ENCODE measurements at places on chromosomes 16 and 17.
A peak's percentile ranks its signal among the peaks of the same experiment; 100 is the strongest.

DNA sequence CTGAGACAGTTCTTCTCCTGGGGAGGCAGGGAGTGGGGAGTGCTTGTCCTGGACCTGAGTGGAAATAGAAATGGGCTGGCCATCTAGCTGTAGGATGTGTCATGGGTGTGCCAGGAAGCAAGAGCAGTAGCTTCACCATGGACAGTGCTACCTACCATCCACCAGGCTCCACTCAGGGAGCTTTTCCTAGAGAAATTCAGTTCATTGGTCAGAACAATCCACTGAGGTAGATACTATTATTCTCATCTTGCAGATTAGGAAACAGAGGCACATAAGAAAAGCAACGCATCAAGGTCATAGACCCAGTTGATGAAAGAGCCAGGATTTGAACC, 372.0 kb downstream of the SLC39A11 start:
- DNase-seq, result no peak

DNA sequence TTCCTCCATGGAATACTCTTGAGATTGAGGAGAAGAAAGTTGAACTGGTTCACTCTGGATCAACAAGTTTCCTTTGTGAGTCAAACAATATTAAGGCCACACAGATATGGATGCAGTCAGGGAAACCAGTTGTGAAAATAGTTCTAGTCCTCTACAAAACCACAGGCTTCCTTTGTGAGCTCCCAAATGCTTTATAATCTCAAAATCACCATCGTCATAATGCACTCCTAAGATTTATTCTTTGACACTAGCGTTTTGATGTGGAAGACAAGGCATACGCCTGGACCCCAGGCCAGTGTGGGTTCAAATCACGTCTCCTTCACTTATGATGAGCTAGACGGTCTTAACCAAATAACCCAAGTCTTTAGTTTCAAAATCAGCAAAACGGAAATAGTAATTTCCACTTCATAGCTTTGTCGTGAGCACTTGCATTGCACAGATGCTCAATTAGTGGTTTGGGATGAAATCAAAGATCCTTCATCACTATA, 142.6 kb downstream of the STX8 start:
- DNase-seq, result no peak

GRCh38 chr17:63832455-63832854, 5.0 kb upstream of the FTSJ3 start:
- DNase-seq, result no peak

GRCh38 chr17:59796138-59796537, 88.7 kb downstream of the VMP1 start:
- DNase-seq, result no peak

- no peak for DNase-seq
Observed at GRCh38 chr17:82127704-82128103, 29.7 kb upstream of the FASN start.

DNA sequence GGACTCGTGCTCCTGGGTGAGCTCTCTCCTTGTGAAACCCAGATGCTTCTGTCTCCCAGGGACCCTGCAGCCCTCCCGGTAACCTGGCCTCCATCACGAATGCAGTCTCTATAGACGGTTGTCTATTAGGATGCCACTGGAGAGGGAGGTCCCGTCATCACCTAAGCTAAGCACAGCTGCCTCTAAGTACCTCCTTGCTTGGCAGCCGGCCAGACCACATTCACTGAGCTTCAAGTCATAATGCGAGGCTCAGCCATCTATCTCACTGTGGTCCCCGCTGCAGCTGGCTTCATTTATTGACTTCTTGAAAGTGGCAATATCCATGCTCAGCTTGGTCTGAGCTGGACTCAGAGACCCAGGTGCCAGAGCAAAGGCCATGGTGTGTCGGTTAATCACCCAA, 74.5 kb upstream of the HSBP1 start:
- DNase-seq, result no peak

GRCh38 chr16:89332902-89333245, 115.4 kb downstream of the ZNF778 start:
- no peak for DNase-seq

GRCh38 chr16:87250431-87250960, 66.7 kb downstream of the C16orf95 start:
- DNase-seq, result no peak

- no peak for DNase-seq
Observed at GRCh38 chr17:9367156-9367555, 208.5 kb downstream of the STX8 start.

DNA sequence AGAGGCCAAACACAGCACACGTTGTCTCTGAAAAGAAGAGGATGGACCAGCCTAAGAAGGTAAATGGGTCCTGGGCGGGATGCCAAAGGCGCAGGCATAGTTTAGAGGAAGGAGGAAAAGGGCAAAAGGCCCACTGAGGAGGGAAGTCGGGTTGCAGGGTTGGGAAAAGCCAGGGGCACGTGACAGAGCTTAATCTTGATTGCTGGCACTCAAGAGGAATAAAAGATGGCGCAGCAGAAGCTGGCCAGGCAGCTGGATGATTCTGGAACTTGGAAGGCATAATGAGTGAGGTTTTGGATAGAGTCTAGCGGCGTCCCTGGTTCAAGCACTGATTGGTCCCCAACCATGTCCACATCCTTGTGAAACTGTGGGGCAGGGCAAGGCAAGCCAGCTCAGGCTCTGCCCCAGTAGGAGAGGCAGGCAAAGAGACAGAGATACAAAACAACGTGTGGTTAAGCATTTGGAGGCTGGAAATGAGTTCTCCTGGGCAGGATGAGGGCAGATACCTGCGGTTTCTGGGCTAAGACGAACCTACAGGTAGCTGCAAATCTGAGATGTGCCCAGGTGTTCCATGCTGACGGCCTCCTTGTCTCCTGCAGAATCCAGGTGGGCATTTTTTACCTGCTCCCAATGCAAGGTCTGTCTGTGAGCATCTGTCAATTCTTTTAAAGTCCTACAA, 52.7 kb upstream of the CIBAR2 start:
- no peak for DNase-seq

- no peak for DNase-seq
Observed at GRCh38 chr16:80046848-80047247, 446.3 kb upstream of the MAF start.

DNA sequence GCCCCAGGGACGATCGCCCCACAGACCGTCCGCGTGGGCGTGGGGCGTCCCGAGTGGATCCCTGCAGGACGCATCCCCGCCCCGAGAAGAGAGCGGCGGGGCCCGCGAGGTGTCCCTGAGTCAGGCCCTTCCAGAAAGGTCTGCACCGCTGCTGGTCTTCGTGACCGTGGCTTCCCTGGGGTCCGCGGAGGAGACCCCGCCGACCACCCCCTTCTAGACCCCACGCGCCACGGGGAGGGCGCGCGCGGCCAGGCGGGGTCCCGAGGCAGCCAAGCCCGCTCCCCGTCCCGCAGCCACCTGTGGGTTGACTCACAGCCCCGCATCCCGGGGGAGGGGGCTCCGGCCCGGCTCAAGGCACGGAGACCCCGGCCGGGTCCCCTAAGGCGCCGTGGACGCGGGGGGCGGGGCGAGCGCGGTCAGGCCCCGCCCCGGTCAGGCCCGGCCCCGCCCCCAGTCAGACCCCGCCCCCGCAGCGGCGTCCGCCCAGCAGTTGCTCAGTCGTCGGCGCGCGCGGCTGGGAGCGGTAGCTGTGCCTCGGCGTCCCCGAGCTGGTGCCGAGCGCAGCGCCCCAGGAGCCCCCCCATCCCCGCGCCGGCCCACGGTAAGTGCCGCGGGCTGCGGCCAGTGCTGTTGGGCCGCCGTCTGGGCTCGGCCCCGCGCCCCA, at the start of gene BAIAP3:
Gene BAIAP3, plus strand, starts transcription at position 497 of the 664 bp plus-strand sequence. CDS start 4,905 bp downstream, outside the sequence.
- DNase-seq, result peak; percentile 74

DNA sequence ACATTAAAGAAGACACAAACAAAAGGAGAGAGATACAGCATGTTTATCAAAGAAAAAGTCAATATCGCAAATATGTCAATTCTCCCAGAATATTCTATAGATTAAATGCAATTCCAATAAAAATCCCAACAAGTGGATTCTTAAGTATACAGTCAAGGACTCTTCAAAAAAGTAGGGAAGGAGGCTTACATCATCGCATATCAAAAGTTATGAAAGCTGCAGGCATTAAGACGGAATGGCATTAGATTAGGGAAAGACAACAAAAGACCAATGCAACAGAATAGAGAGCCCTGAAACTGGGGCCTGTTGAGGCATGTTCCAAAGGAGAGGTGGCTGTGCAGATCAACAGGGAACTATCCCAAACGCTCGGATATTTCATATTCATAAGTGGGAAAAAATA, 76.0 kb downstream of the MARCHF10 start:
- DNase-seq, result no peak

DNA sequence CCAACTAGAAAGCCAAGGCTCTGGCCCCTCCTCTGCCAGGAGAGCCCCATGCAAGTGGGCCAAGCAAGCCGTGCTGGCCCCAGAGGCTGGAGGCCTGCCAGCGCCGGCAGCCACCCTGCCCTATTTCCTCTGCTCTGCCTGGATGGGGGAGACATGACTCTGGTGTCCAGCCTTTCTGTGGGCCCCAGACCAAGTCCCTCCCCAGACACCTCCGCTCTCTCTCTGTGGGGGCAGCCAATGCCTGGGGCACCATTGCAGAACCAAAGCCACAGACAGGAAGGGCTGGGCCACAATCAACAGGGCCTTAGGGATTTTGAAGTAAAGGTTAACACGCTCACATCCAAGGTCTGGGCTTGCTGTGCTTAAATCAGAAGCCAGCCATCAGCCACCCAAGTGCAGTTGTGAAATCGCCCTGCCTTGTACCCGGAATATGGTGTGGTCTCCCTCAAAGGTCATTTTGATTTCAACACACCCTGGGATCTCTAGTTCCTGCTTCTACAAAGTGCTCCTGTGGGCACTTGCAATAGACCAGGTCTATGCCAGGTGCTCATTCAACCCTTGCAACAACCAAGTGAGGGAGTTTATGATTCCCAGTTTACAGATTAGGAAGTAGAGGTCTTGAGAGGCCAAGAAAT, 63.5 kb upstream of the TEX2 start:
- no peak for DNase-seq

GRCh38 chr17:4543557-4544026, 11.6 kb downstream of the MYBBP1A start:
- DNase-seq, result no peak

- no peak for DNase-seq
Observed at GRCh38 chr16:10245002-10245401, 62.8 kb upstream of the GRIN2A start.

DNA sequence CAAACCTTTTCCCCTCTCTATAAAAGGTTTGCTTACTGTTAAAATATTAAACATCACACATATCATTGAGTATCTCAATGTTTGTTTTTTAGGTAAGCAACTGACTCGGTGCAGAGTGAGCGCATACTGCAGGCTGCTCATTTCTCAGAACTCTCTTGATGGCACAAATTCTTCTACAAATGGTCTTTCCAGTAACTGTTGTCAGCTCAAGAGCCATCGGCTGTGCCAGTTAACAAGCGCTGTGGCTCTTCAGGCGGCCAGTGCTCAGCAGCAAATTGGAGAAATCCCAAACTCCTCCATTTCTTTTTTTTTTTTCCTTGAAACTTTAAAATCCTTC, 8.6 kb downstream of the ABCA3 start:
- DNase-seq, result no peak

DNA sequence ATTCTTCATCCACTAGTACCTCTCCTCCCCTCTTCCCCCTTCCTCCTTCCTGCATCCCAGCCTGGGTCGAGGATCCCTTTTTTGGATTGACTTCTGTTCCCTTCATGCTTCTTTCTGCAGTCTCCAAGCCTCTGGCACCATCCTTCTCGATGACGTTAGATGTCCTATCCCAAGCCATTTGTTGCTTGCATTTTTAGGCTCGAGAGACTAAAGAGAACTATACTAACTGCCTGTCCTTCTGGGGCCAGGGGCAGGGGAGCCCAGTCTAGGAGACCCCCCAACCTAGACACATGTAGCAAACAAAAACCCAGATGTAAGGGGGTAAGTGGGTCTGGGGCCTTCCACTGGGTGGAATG, 23.9 kb downstream of the UNK start:
- DNase-seq, result no peak

DNA sequence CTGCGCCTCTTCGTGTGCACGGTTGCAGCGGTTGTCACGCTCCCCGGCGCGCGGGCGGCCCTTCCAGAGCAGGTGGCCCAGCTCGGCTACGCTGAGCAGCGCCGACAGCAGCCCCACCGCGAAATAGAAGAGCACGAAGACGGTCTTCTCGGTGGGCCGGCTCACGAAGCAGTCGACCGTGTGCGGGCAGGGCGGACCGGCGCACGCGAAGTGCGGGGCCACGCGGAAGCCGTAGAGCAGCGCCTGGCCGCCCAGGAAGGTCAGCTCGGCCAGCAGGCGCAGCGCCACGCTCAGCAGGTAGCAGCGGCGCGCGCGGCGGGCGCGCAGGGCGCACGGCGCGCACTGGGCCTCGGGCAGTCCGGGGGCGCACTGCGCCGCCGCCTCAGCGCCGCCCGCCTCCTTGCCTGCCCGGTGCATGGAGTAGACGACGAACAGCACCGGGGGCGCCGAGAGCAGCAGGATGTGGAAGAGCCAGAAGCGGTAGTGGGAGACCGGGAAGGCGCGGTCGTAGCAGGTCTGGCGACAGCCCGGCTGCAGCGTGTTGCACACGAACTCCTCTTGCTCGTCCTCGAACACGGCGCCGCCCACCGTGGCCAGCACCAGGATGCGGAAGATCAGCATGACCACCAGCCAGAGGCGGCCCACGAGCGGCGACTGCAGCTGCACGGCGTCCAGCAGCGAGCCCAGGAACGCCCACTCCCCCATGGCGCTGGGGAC, 1.3 kb downstream of the GJD3 start:
- DNase-seq, result peak; percentile 35
